Lung microvascular endothelial cell (primary cell): ENCODE measurements at places on chromosomes 12 and 14. TPM values are rescaled to one million over a fixed set of nuclear protein-coding genes. Genes with fewer than 3 reads are reported as not detected.

- DNase-seq = no peak
Measured at GRCh38 chr12:132481345-132481744, 8.6 kb upstream of the FBRSL1 start.

DNA sequence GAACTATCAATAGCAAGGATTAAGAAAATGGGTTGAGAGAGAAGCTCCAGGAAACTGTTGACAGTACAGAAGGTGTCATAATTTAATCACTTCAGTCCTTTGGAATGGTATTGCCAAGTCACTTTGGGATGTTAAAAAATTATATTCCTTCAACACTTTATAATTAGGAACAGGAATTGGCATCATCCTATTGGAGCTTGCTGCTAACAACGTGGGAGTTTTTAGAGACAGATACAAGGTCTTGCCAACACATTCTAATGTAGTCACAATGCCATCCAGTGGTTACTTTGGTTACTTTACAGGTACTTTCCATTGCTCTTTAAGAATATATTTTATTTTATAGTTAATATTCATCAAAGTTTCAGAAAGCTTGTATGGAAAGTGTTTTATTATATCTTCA is 310.1 kb downstream of the SYT1 start:
- peak; percentile 86 for DNase-seq

DNA sequence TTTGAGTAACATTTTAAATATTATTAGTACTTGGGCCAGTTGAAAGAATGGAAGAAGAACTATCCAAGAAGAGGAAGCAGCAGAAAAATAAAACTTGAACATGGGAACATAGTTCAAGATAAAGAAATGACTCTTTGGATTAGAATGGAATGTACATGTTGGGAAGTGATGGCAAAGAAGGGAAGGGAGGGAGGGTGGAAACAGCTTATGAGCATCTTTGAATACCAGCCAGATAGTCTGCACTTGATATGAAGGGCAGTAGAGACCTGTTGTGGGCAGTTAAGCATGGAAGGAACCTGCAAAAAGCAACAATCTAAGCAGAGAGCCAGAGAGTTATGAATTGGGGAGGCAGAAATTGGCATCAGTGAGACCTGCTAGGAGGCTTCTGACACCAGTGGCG is 10.0 kb upstream of the IL22 start:
- no peak for DNase-seq

- DNase-seq = peak; percentile 78
Measured at GRCh38 chr14:77862154-77862786, 62.4 kb downstream of the ADCK1 start.

DNA sequence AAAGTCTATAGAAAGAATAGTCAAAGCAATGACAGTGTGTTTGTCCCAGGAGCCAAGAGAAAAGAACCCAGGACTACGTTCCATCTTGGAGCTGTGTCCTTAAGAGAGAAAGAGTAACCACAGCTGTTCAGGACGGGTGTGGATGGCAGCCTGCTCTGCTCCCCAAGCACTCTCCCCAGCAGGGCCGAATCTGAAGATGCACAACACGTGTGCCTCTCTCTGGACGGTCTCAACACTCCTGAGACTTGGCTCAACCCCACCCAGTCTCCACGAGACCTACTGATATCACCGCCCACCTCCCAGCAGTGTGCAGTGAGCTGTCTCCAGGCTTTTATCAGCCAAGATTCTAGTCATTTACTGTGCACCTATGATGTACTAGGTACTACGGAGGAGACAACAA is 27.3 kb upstream of the ANO2 start:
- DNase-seq = no peak

DNA sequence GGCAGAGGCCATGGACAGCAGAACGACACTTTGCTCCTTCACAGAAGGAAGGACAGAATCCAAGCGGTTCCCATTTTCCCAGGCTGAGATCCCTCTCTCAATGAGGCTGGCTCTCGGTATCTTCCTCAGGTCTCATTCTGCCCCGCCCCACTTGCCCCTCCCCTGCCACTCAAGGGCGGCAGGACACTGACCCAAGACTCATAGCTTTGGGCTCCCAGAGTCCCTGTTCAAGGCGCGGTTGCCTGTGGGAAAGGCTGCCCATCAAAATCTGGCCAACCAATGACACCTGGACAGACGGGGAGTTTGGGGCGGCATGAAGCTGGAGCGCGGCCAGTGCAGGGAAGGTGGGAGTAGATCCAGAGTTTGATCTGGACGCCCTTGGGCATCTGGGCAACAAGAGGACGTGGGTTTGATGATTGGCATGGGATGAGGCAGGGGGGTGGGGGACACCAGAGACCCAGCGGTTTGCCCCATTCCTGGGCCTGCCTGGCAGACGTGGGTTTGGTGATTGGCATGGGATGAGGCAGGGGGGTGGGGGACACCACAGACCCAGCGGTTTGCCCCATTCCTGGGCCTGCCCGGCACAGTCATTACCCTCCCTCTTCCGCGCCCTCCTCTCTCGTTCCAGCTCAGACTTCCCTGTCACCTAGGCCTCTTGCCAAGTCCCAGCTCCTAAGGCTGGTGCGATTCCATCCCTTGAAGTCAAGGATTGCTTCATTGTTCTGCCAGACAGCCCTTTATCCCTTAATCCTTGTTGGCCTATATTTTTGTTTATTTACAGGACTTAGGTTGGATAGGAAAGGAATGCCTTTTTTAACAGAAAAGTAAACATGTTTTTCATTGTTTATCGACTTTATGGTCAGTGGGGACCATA is 92.1 kb downstream of the NINJ2 start:
- DNase-seq = peak; percentile 80

DNA sequence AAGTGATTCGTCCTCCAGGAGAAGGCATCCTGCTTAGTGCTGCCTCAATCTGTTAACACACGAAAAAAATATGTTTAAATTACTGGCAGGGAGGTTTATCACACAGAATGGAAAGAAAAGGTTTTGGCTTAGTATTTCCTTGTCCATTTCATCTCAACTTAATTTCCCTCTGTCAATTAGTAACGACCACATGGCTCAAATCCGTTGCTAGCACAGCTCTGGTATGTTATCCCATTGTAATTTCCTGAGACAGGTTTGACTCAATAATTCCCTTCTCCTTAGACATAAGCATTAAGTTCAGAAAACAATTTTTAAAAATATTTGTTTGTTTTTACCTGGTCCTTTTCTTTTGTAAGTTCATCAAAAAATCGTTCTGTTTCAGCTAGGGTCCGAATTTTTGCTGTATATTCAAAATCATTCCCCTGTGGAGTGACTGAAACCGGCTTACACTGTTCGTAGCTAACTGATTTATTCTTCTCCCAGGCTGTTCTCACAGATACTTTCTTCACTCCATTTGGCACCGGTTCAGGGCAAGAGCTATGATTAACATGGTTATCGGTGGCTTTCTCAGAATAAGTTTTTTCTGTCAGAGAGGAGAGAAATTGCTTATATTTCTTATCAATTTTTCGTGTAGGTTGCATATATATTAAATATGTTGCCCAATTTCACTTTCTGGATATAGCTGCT is 10.1 kb upstream of the PITPNM2 start:
- DNase-seq = no peak

DNA sequence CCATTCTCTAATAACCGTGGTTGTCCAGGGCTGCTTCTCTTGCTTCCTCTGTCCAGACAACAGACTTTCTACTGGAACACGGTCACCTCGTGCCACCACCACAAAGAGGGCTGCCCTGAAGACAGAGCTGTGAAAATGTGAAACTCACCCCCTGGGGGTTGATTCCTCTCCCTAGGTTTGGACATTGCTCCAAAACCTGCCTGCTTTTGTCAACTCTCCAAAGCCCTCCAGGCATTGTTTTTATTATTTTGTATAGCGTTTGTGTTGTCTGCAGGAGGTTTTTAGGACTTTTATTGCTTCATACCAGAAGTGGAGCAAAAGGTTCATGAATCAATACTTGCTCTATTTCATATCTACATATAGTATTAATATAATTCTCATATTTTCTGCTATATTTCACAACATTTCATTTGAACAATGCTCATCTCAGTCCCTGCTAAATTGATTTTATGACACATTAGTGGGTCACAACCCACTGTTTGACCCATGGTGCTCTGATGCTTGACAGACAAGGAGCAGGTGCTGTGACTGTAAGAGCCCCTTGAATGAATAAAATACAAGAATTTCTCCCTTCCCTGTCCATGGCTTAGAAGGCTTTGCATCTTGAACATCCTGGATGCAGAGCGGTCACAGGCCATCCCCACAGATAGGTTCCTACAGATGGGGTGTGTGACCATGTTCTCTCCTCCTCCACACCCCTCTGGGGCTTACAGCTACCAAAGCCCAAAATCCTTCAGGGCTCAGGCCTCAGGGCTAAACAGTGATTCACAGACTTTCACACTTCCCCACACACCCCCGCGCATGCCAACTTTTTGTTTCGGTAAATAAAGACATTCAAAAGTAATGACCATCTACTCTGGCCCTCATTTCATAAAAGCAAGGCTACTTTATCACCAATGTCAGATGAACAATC is 20.6 kb upstream of the EML1 start:
- DNase-seq = no peak

DNA sequence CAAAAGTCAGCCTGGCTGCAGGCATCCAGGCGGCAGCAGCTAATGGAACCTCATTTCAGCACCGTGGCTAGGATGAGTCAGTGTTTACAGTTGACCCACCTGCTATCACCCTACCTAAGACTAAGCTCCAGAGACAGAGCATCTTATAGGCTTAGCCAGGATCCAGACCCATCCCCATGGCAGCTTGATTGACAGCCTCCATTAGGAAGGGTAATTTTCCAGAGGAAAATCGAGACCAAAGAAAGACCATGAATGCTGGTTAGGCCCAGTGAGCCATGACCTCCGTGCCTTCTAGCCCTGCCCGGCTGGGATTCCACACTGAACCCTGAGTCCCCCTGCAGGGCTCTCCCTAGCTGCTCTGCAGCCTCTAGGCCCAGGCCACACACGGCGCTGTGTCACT is 38.7 kb downstream of the TUNAR start:
- no peak for DNase-seq

DNA sequence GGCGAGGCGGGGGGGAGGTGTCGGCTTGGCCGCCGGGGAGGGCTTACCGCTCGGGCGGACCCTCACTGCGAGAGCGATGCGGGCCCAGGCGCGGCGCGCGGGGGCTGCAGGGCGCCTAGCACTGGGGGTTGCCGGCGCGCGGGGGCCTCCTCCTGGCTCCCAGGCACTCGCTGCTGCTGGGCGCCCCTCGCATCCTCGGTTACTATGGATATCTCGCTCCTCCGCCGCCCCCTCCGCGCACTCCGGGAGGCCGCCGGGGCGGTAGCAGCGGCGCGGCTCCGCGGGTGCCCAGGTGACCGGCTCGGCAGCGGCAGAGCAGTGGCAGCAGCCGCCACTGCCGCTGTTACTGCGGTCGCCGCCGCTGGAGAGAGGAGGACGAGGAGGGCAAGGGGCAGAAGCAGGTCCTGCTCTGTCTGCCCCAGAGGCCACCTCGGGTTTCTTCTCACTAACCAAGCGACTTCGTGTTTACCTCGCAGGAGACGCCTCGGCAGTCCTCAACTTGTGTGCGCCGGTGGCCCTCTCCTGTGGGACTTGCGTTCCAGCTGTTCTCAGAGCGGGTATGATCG is 250.1 kb downstream of the APAF1 start:
- peak; percentile 4 for DNase-seq

DNA sequence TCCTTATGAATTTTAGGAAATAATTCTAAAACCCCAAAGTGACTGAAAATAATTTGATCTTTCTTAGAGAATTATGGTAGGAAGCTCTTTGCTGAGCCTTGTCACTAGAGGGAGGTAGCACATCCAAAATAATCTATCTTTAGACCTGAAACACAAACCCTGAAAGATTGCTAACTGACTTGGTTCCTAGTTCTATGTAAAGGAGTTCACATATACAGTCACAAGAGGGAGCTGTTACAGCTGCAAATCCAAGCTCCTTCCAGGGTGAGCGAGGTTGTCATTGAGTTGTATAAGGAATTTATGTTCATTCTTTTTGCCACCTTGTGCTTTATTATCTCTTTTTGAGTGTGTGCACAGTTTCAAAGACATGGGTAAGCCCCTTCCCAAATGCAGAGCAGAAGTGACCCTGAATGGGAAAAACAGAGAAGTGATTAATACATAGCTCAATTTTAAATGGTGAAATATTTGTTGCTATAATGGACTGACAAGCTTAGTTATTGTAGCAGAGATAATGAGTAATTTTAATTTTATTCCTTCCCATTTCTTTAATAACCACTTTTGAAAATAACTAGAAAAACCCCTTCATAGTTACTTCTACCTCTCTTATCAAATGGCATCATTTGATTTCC is 387.9 kb downstream of the DAD1 start:
- DNase-seq = peak; percentile 50

- DNase-seq = no peak
Measured at GRCh38 chr14:79018836-79019235, 848.7 kb downstream of the NRXN3 start.

GRCh38 chr12:26510354-26510674 is 314.9 kb downstream of the SSPN start:
- no peak for DNase-seq

GRCh38 chr12:40646456-40646855 is 45.8 kb upstream of the CNTN1 start:
- DNase-seq = no peak

DNA sequence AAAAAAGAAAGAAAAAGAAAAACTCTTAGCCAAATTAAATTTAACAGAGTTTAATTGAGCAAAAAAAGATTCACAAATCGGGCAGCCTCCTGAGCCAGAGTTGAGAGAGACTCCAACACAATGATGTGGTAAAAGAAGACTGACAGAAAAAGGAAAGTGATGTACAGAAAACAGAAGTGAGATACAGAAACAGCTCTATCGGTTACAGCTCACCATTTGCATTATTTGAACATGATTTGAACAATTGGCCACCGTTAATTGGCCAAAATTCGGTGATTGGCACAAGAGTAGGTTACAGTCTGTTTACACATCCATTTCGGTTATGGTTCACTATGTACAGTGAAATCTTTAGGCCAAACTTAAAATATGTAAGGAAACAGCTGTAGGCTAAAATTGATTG is 117.7 kb downstream of the SPTSSA start:
- no peak for DNase-seq

DNA sequence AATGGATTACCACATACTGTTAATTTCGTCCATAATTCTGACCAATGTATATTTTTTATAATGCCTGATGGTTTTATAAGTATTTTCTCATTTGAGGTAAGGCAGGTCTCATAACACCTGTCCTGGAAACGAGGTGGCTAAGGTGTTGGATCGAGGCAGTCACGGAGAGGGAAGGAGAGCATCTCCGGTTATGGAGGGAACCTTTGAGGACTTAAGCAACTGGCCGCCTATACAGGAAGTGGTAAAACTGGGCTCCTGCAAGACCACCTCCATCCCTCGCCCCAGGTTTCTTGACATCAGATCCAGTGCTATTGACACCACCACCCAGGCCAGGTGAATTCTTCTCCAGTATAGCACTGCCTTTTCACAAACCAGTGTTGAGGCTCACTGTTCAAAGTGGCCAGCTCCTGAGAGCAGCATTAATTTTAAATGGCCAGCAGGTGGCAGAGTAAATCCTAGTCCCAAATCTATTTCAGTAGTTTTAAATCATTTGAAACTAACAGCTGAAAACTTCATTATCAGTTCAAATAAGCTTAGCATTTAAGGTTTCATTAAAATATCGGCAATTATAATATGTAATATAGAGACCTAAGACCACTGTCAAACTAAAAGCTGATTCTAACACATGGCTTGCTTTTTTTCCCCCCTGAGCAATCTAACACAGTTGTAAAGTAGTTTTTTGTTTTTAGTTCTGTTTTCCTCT is 100.8 kb downstream of the PPM1A start:
- peak; percentile 72 for DNase-seq

- no peak for DNase-seq
Measured at GRCh38 chr12:21764065-21764464, 10.4 kb downstream of the KCNJ8 start.

Gene L3HYPDH
- 11.8 and 15.1 TPM in 2 replicates for total RNA-seq

Gene TMEM233
- total RNA-seq = 0.40 and 0.44 TPM in 2 replicates

Gene SLCO1A2
- total RNA-seq = not detected in 2 replicates

Gene LRP1-AS
- not detected in 2 replicates for total RNA-seq

Gene GPR68
- 0.20 and 0.44 TPM in 2 replicates for total RNA-seq

Gene BCL11B
- total RNA-seq = under 0.01 TPM in 2 replicates

Gene RDH11
- total RNA-seq = 67.3 and 96.2 TPM in 2 replicates

Gene ETFBKMT
- 1.7 and 2.2 TPM in 2 replicates for total RNA-seq
